ENCODE measurements at places on chromosomes 16 and 17. TPM values are rescaled to one million over a fixed set of nuclear protein-coding genes. Genes with fewer than 3 reads are reported as not detected.

GRCh38 chr17:57455063-57455914 is 199.0 kb downstream of the MSI2 start:
- DNase-seq = no peak

The MVP gene
- 106 TPM for total RNA-seq

The NCOR1 gene
- total RNA-seq = 115 TPM

The GPRC5B gene
- 2.1 TPM for total RNA-seq

Measured in chondrocyte (in vitro differentiated cells).